Cardiac septum (tissue), 1 donor: ENCODE measurements at places on chromosomes 2 and 18. TPM values are rescaled to one million over a fixed set of nuclear protein-coding genes. Genes with fewer than 3 reads are reported as not detected.

GRCh38 chr2:9803023-9803805 lies 40.1 kb upstream of the TAF1B start:
- no peak for DNase-seq

DNA sequence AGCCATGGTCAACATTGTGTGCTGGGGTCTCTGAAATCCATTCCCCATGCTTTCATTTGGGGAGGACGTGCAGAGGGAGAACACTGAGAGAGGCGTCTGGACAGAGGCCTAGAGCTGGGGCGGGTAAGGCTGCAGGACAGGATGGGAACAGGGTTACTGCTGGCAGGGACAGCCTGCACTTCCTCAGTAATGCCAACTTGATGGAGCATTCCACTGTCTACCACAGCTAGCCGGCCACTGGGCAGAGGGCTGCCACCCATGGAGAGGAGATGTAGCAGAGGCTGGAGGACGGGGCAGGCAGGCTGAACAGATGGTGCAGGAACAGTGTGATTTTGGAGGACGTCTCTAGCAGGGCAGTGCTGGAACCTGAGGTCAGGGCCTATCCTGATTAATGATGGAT lies 29.3 kb downstream of the MRPL33 start:
- no peak for DNase-seq

- DNase-seq: no peak
Observed at GRCh38 chr2:191889931-191890330, 43.0 kb upstream of the CAVIN2 start.

DNA sequence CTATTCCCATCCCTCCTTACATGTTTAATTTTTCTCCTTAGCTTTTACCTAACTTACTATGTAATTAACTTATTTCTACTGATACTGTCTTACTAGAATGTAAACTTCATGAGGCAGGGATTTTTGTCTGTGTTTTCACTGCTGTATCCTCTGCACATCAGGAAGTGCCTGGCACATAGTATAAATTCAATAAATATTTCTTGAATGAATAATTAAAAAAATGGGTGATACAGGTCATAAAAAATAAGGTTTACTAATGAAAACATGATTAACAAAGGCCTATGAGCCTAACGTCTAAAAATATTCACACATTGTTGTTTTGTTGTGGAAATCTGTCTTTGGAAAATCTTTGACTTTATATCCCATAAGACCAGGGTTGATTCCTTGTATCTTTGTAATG lies 4.5 kb downstream of the RBKS start:
- no peak for DNase-seq

GRCh38 chr2:19648583-19648982 lies 253.2 kb downstream of the TTC32 start:
- no peak for DNase-seq

DNA sequence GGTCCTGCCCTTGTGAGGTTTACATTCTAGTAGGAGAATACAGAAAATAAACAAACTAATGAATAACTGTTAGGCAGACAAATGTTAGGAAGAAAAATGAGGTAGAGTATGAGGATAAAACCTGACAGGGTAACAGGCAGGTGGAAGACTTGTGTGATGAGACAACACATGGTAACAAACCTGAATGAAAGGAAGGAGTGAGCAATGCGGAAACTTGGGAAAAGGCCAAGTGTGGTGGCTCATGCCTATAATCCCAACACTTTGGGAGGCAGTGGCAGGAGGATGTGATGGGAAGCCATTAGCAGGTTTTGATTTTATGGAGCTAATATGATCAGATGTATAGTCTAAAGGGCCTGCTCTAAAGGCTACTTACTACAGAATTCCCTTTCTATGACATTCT lies 74.2 kb downstream of the INO80D start:
- DNase-seq: no peak

DNA sequence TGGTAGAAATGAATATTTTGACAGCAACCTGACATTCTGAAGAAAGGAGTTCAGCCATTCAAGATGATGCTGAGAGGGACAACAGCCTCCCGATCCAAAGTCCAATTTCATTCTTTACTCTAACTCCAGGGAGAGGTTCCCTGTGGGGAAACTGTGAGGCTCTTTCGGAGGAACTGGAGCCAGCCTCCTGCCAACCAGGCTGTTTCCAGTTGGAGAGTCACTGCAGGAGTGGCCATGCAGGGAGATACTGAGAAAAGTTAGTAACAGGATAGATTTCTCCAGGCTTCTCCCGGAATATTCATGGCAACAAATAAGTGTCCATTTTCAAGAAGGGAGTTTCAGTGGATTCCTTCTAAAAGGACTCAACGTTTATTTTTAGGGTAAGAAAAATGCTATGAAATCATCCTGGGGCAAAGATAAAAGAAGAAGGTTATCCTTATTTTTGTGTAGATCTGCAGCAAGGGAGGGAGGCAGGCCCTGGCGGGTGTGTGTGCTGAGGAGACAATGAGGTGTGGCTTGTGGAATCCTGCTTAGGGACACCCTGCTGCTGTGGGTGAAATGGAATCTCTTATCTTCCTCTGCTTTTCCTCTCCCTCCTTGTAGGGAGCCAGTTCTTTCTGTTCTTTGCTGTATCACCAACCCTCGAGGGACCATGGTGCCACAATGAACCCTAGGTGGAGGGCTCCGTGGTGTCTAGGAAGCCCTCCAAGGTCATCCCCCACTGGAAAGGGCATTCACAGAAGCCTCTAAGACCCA lies 18.1 kb downstream of the KLHL14 start:
- DNase-seq: no peak

DNA sequence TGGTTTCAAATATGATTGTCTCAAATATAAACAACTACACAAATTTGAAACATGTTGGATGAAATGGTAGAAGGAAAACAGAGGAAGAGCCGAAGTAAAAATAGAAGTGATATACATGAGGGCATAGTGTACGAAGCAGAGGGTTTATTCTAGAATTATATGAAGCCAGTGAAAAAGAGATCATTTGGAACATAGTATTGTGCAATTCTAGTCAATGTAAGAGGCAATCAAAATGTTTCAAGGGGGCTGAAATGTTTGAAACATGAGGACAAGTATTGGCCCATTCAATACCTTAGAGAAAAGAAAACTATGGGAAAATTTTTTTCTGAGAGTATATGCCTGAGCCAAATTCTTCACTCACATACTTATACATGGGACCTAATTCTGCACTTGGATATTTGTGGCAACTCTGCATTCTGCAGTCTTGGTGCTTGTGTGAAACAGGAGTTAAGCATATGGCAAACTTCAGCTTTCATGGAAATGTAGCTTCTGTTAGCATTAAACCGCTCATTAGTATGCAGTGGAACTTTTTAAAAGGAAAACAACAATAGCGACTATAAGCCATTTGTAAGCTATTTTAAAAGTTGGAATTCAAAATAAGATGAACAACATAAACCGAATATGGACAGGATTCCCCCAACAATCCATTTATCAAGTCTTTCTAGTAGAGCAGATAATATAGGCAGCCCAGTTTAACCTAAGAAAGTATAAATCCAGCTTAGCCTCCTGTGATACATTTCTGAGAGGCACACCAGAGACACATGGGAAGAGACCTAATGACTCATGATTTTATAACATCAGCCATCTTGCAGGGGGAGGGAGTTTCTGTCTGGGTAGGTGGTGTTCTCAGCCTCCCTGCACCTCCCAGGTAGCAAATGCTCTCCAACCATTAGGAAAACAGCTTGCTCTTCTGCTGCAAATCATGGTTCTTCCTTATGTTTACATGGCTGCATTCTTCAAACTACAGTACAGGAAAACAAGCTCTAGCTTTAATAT lies 197.8 kb downstream of the PAX3 start:
- DNase-seq: no peak

Gene COX7A2L
- 94.6 TPM for total RNA-seq

DNA sequence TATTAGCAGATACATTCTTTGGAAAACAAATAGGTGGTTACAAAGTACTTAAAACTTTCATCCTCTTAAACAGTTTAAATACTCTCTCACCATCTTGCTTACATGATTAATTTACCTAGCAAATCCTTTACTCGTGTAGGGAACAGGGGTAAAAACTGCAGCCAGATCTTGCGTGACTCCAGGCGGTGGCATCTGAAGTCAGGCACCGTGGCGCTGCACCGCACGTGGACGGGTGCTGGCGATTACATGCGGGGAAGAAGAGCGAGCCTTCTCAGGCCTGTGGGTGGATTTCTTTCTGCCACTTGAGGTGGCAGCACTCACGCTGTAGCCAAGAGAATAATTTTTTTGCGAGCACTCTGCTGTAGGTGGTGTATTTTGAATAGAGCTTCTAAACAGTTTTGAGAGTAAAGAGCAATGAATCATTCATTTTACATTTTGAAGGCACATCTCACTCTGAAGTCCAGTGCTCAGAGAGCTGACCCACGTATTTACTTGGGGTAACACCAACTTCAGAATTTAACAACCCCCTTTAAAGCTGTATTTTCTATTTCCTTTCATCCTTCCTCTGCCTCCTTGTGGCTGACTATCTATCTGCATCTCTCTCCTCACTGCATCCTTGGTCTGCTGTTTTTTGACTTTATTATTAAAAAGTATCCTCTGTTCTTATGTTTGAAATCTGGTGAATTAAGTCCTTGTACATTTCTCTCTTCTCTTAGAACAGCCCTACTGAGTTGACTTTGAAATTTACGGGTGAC lies 68.9 kb downstream of the EPAS1 start:
- DNase-seq: no peak

GRCh38 chr2:229150317-229150716 lies 120.8 kb downstream of the PID1 start:
- DNase-seq: no peak

Gene CTNNA2
- 0.13 TPM for total RNA-seq

GRCh38 chr2:72579591-72580180 lies 246.1 kb downstream of the EXOC6B start:
- no peak for DNase-seq

GRCh38 chr2:11517906-11518305 lies 15.9 kb upstream of the GREB1 start:
- no peak for DNase-seq
